ENCODE measurements at places on chromosomes 3 and 15.

- no peak for DNase-seq
These were observed 145.3 kb upstream of the LPP start for GRCh38 chr3:188008582-188009213.

GRCh38 chr3:161171639-161172552 is 49.2 kb upstream of the NMD3 start:
- DNase-seq = peak; percentile 9

DNA sequence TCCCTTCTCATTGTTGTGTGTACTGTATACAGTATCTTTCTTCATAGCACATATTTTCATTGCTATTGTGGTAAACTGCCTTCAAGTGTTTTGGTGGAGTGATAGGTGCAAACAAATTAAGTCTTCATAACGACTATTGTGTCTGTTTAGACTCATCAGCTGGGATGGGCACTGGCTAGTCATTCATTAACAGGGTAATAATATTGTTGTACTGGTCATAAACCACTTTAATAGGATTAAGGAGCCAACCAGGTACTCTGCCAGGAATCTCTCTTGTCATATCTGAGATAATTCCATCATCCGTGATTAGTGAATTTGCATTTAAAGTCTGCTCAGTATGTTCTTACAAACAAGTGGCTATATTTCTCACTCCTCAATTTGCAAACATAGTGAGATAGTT is 10.2 kb upstream of the TMEM45A start:
- no peak for DNase-seq

DNA sequence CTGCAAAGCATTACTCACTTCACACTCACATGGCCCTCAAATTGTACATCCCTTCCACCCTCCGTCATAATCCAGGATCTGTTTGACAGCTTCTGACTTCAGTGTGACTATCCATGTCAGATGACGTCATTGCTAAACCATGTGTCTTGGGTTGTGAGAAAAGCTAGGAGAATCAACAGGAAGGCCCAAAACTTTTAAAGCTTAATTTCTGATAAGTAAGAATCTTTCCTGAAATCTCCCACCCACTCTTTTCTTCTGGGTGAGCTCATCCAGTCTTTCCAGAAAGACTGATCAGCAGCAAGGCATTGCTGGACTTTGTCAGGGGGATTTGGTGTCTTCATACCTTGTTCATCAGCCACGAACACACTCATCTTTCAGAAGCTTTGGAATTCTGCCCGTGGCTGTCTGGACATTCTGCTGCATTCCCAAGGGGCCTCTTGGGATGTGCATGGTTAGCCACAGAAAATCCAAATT is 11.5 kb upstream of the LMCD1 start:
- DNase-seq = peak; percentile 97

DNA sequence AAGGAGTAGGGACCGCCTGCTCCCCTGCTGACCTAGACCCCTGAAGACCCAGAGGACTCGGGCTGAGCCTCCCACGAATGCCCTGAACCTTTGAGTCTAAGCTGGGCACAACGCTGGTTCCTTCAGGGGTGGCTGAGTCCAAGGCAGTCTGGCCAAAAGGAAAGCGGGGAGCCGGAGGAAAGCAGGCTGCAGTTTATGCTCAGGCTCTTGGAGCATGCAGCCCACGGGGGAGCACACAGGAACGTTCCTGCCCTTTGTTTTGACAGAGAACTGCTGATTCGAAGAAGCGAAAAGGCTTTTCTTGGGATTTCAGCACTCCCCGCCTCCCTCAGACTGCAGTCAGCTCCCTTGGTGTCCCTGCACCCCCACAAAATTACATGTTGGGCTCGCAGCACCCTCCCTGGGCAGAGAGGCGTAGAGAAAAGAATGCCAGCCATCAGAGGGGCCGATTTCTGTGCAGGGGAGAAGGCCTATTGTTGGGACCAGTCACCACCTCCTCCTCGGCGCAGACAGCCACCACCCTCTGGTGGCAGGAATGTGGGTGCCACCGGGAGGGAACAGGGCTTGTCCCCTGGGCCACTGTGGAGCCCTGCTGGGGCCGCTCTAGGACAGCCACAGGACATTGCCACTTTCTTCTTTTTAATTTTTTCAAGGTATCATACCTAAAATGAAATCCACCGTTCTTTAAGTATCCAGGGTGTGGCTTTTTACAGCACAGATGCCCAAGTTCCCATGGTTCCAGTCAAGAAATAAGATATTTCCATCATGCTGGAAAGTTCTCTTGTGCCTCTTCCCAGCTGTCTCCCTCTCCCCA is 72.2 kb downstream of the SMAD6 start:
- DNase-seq = peak; percentile 84

DNA sequence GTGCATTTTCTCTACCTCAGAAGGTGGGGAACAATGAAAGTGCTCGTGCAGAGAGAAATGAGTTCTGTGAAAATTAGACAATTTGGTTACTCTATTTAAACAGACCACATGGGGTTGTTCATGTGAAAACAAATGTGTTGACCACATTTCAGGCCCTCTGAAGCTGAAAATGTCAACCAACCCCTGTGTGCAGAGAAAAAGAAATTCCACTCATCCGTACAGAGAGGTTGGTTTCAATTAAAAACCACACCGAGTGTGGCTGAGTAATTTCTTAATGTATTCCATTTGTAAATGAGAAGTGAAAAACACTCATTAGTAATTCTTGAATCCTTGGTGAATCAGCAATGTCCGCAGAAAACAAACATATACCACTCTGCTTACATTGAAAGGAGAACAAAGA is 46.9 kb upstream of the SLC7A14 start:
- peak; percentile 22 for DNase-seq

GRCh38 chr3:56260262-56260661 is 208.0 kb downstream of the ERC2 start:
- DNase-seq = no peak

DNA sequence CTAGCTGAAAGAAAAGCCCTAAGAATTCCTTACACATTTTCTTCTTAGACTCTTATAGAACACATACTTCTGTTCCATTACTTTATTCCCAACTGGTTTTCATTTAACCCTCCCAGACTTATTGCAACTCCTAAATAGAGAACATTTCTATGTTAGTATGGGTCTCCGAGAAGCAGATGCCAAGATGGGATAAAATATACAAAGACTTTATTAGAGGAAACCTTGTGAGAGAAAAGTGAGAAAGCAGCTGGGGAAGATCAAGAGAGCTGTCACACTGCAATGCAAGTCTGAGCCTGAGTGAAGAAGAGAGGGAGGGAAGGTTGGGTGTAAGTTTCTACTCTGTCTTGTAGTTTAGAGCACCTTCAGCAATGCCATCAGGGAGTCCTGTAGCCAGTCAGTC is 979.3 kb downstream of the IGSF11 start:
- DNase-seq = no peak

- peak; percentile 71 for DNase-seq
These were observed 92.5 kb downstream of the BDH1 start for GRCh38 chr3:197463279-197463678.

DNA sequence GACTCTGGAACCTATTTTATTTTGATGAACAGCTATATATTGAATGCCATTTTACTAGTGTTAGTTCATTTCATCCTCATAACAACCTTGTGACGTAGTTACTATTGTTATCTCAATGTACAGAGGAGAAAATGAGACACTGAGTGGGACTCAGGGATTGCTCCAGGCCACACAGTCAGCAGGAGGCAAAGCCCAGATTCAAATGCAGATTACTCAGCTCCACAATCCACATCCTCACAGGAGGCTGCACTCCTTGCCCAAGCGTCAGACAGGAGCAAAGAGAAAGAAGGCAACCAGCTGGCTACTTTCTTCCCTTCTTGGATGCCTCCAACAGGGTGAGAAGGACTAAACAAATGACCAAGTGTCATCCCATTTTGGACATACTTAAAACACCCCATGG is 92.0 kb upstream of the CCDC54 start:
- DNase-seq = peak; percentile 45

DNA sequence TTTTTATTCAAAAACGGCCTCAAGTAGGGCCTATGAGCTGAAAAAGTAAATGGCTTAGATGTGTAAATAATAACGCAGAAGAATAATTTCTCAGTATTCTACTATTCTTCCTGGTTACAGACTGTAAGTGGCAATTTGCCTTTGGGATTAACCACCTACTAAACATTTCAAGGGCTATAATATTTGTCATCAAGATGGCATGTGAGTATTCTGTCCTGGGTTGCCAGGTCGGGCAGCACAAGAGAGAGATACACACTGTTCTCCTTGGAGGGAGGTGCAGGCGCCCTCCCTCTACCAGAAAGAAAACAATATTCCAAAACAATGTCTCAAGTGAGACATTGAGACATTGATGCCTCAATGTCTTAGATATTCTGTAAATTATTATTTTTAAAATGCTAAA is 278.4 kb downstream of the OCA2 start:
- no peak for DNase-seq

DNA sequence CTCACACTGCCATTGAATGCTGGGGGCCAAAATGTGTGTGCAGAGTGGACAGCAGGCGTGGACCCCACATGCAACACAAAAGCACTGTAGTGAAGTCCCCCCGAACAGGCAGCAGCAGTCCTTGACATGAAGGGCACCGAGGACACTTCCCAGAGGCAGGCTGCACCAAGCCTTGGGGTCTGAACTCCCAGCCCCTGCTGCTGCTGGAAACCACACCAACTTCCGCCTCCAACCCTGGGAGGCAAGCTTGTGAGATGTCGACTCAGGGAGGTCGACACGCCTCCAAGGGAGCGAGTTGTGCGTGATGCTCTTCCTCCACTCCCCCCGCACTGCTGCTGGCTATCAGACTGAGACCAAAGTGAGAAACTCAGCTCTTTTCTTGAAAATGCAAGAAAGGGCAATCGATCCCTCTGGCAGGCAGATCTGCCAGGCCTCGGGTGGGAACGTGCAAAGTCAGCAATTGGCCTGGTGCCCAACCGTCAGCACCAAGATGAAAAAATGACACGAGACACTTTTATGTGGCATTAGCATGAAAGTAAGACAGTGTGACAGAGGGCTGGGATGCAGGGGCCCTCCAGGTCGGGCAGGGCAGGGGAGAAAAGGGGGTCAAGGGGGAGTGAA is 43.6 kb downstream of the WHAMM start:
- no peak for DNase-seq

Measured in EH (cell line).